T-helper 22 cell (primary cell): ENCODE measurements at places on chromosomes 1 and 21.

DNA sequence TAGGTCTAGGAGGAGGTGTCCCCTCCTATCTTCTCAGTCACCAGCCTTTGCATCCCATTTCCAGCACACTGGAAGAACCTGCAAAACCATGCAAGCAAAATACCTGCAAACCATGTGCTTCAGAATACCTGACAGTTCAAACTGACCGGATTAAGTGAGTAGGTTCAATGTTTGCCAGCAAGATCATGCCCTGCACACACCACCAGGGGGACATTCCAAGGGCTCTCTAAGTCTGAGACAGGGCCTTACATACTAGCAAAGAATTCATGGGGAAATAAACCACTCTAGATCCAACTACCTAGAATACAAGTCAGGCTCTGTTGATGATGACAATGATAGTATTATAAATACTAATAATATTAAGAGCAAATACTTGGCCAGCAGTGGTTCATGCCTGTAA is 27.6 kb downstream of the INPP5B start:
- no peak for DNase-seq

DNA sequence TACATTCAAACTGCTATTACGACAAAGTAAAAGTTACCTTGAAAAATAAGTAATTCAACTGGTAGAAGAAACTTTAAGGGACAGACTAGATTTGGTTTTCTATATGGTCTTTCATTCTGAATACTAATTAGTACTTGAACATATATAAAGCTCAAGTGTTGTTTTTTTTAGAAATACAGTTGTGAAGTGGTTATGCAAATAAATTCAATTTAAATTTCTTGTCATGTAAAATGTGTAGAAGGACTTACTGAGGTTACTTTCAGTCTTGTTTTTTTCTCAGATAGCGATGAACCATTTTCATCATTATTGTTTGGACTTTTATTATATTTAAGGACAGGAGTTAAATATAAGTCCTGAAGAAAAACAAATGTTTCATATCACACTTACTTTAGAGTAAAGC is 24.4 kb downstream of the HS2ST1 start:
- DNase-seq, result no peak

- no peak for DNase-seq
Observed at GRCh38 chr1:193937308-193937707, 750.9 kb upstream of the B3GALT2 start.

GRCh38 chr1:186578325-186579016 is 101.8 kb downstream of the PTGS2 start:
- DNase-seq, result no peak

DNA sequence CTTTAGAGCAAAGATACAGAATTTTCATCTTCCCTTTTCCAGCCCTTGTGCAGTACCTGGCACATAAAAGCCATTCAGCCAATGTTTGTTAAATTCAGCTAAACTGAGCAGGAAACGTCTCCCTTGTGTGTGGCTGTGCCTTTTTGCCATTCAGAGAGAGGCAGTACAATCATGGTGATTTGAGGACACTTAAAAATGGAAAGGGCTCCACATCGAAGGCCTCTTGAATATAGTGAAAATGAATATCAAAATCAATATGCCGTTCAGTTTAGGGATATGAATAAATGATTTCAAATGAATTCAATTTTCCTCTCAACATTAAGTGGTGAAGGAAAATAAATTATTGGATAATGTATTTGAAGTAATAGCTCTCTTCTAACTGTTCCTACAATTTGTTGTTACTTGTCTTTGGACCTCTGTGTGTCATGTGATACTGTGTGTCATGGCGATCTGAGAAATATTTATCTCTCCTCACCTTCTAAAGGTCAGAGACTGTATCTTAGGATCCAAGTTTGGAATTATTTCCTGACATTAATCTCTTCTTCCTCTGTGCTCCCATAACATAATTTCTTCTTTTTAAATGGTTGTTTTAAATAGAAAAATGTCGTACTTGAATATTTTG is 355.6 kb upstream of the ST6GALNAC5 start:
- DNase-seq, result no peak
